Psoas muscle (tissue), 8 donors: ENCODE measurements at places on chromosomes 1 and 21. TPM values are rescaled to one million over a fixed set of nuclear protein-coding genes. Genes with fewer than 3 reads are reported as not detected.
A peak's percentile ranks its signal among the peaks of the same experiment; 100 is the strongest.

DNA sequence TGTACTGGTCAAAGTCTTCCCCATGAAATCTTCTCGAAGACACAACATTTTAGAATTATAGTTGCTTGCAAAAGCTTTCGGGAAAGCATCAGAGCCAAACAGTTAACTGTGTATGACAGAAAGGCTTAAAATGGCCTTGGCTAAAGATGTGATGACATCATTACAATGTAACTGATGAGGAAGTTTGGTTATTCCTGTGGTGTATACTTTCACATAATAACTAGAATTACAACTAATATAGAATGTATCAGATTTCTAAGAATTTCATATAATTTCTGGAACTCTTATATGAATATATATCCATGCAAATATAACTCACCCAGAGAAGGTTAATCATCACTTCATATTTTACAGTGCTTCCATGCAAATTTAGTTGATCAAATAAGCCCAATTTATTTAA, 8.4 kb downstream of the TP73 start:
- no peaks in the 10 kb centered on the region for H3K36me3 ChIP-seq
- DNase-seq, result no peak
- H3K27ac ChIP-seq, result no peak overlapping the region
- H3K4me1 ChIP-seq, result no peaks in the 10 kb centered on the region

DNA sequence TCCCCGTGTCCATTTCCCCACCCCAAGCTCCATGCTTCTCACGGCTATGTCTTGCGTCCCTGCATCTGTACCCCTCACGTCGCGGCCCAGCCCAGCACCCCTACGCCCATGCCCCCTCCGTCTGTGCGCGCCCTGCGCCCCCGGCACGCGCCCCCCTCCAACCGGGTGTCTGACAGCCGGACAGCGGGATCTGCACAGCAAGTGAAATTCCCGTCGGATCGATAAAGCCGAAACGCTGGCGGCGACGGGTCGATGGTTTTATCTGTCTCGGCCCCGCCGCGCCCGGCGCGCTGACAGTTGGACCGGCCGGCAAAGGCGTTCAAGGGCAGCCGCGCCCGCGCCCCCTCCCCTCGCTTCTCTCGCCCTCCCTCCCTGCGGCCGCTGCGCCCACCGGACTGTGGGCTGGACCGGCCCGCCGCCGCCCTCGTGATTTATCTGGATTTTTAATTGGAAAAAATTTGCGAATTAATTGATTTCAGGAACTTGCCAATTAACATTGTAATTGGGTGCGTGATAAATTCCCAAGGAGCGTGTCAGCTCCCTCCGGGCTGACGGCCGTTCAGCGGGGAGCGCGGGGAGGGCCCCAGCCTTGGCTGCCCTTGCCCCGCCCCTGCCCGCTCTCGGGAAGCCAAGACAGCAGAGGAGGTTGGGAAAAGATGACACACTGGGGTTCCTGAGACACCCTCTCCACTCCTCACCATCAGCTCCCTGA, 57.1 kb downstream of the TMEM53 start:
- no peaks in the 10 kb centered on the region for H3K27me3 ChIP-seq
- no peak overlapping the region for H3K27ac ChIP-seq
- H3K4me1 ChIP-seq, result no peaks in the 10 kb centered on the region
- DNase-seq, result no peak
- peak overlapping the region; percentile 51 for H3K4me3 ChIP-seq
- H3K36me3 ChIP-seq, result no peaks in the 10 kb centered on the region

- H3K27ac ChIP-seq, result no peak overlapping the region
- no peak for DNase-seq
- H3K4me3 ChIP-seq, result no peak overlapping the region
- no peaks in the 10 kb centered on the region for H3K4me1 ChIP-seq
- no peaks in the 10 kb centered on the region for H3K36me3 ChIP-seq
- no peaks in the 10 kb centered on the region for H3K27me3 ChIP-seq
Observed at GRCh38 chr1:147781056-147781471, 20.7 kb upstream of the GJA5 start.

DNA sequence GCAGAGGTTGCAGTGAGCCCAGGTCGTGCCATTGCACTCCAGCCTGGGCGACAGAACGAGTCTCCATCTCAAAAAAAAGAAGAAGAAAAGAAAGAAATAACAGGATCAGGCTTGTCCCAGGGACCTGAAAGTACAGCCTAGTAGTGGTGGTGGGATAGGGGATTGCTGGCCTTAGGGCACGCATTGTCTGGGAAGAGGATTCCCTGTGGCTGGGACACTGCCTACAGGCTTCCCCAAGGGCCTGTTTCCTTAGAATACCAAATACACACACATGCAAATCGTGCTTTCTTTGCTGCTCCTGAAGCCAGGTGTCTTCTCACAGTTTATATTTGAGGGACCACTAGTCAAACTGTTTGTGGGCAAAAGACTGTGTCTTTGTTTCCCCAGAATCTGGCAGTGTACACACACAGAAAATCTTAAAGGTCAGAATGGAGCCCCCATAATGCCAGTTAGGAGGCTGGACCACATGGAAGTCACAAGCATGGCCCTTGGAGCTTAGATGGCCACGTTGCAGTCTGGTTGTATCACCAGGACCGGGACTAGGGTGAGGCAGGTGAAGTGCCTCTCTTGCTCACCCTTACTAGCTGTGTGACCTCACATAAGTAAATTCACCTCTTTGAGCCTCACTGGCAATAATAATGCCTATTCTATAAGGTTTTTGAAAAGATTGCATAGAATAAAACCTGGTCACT, 12.7 kb upstream of the ASAP3 start:
- no peak overlapping the region for H3K27ac ChIP-seq
- H3K36me3 ChIP-seq, result no peaks in the 10 kb centered on the region
- no peak for DNase-seq
- no peaks in the 10 kb centered on the region for H3K27me3 ChIP-seq
- H3K4me1 ChIP-seq, result peaks cover 4% of the 10 kb centered on the region
- no peak overlapping the region for H3K4me3 ChIP-seq

- no peak overlapping the region for H3K4me3 ChIP-seq
- no peaks in the 10 kb centered on the region for H3K27me3 ChIP-seq
- no peaks in the 10 kb centered on the region for H3K36me3 ChIP-seq
- H3K4me1 ChIP-seq, result no peaks in the 10 kb centered on the region
- DNase-seq, result no peak
Observed at GRCh38 chr1:185377831-185378230, 60.8 kb upstream of the IVNS1ABP start.

DNA sequence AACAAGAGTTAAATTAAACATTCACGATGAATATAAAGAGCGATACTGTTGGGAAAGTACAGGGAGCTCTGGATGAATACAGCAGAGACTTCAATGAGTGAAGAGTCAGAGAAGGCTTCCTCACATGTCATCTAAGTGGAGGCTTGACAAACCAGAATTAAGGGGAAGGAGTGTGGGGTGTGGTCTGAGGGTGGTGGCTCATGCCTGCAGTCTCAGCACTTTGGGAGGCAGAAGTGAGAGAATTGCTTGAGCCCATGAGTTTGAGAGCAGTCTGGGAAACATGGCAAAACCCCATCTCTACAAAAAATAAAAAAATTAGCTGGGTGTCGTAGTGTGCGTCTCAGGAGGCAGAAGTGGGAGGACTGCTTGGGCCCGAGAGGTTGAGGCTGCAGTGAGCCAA, 8.7 kb downstream of the SDHB start:
- no peak for DNase-seq
- no peak overlapping the region for H3K4me3 ChIP-seq
- H3K4me1 ChIP-seq, result peaks cover 14% of the 10 kb centered on the region
- no peak overlapping the region for H3K27ac ChIP-seq

DNA sequence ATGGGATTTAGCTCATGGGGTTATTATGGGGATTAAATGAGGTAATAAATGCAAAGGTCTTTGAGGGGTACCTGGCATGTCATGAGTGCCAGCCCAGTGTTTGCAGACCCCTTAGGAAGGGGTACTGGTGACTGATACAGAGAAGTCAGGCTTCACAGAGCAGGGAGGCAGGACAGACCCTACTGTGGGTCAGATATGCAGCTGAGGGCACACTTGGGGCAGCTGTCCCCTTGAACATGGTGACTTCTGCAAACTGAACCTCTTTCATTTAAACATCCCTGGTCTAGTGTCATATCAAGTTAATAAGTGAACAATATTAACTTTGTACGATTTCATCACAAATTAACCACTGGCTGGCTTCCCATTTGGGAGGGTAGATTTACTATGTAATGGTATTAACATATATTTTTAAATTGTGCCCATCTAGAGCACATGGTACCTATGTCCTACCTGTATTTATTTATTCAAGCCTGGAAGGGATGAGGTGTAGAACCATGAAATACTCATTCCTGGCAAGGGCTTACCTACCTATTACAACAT, 25.9 kb downstream of the STPG1 start:
- H3K27me3 ChIP-seq, result no peaks in the 10 kb centered on the region
- no peak for DNase-seq
- H3K36me3 ChIP-seq, result no peaks in the 10 kb centered on the region
- H3K4me1 ChIP-seq, result peaks cover 4% of the 10 kb centered on the region

The NUF2 gene
- 0.37 TPM for total RNA-seq

The PLA2G2D gene
- total RNA-seq, result not detected
